ENCODE measurements at places on chromosomes 7 and 10.

DNA sequence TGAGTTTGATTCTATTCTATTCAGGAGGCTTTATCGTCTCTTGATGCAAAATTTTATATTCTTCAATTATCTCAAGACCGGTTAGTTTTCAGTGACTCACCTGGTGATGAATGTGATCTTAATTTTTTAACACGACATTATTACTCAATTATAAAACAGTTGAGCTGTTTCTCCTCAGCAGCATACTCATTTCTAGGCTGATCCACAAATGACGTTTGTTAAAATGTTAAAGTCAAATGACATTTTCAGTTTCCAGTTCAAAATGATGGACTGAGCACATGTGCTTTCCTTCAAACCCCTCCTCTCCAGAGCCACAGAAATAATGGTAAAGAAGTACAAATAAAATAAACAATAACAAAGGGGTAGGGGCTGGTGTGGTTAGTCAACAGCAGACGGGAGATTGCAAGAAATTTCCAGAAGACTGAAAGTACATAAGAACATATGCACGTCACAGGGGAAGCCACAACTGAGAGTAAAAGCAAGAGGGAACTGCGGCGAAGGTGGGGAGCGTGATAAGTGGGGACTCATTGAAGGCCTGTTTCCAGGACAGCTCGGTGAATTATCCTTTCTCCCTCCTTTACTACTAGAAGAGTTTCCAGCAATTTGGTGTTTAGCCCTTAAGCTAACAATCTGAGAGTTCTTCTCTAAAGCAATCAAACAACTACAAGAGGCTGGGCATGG lies 10.9 kb downstream of the MACROH2A2 start:
- no peak for DNase-seq

GRCh38 chr10:34962866-34963265 lies 127.3 kb downstream of the CUL2 start:
- no peak for DNase-seq

- DNase-seq, result no peak
Observed at GRCh38 chr7:85046534-85046933, 140.3 kb downstream of the SEMA3D start.

DNA sequence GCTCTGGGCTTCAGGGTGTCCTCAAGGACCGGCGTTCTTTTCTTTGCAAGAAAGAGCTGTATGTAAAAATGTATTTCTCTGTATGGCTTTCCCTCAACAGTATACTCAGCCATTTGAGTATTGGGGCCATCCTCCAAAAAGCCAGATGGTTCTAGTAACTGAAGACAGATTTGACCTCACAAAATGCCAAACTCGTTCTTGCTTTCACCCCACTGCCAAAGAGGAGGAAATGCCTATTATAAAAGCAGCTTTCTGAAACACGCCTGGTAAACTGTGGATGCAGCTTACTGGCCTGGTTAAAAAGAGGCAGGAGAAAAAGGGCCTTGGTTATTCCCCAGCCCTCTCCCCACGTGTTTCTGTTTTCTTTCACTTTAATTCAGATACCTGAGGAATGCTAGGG lies 7.7 kb upstream of the HTR5A start:
- DNase-seq, result no peak

DNA sequence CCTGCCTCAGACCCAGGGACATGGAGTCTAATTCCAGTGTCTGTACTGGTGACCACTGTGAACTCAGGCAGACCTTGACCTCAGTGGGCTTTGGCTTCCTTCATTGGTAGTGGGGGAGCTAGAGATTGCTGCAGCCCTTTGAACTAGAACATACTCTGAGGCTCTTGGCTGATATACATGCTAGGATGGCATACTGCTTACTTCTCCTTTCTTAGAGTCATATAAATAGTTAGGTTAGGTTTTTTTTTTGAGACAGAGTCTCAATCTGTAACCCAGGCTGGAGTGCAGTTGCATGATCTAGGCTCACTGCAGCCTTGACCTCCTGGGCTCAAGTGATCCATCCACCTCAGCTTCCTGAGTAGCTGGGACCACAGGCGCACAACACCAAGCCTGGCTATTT lies 49.7 kb downstream of the TMEM178B start:
- DNase-seq, result no peak

DNA sequence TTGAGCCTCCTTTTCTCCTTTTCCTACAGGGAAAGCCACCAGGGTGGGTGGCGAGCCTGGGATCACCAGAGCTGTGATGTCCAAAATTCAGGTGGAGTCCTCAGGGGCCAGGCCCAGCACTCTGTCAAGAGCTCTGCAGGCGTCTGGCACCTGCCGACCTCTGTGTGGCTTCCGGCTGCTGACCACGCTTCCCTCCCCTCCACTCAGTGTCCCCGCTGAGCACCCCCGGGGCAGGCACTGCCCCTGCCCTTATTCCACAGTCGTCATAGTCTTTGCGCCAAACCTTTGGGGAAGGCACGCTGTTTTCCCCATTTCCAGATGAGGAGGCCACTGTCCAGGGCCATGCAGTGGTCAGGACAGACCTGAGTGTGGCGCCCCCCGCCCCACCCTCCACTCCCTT lies 7.5 kb downstream of the MTG1 start:
- DNase-seq, result no peak

DNA sequence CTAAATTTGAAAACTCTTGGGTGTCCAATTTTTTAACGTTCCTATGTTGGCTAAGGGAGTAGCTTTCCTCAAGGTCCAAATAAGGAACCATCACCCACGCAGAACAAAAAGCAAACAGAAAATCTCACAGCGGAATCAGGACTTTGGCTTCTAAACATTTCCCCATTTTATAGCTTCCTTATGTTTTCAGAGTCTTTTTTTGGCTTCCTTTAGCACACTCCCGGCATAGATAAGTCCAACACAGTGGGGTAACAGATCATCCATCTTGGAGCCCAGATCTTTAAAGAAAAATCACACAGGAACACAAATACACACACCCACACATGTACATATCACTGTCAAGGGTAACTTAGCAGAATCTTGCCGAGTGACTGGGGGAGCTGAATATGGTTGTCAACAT lies 4.2 kb upstream of the TCF7L2 start:
- DNase-seq, result no peak

GRCh38 chr10:101063050-101063525 lies 1.3 kb downstream of the KAZALD1 start:
- no peak for DNase-seq
